GM06990 (cell line): ENCODE measurements at places on chromosomes 1 and 21.

DNA sequence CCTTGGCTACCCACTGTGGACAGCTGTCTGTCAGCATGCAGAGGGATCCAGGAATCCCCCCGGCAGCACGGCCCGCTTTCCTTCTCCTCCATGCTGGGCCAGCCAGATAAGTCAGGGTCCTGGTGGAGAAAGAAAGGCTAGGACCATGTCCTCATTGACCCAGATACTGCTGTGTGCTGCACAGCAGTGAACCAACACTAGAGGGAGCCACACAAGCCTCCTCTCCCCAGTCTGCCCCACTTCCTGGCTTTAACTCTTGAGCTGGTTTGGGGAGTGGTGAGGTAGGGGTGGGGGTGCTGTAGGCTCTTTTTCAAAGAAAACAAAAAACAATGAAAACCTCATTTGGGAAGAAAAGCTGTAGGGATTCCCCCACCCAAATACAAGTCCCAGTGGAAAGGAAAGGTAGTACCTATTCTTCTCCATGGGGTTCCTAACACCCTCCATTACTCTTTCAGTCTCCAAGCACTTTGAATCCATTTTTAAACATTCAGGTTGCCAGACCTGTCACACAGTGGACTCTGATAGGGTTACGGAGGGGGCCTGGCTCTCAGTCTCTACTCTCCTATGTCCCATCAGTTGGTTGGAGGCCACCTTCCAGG lies 84.9 kb upstream of the CD1D start:
- DNase-seq = no peak

DNA sequence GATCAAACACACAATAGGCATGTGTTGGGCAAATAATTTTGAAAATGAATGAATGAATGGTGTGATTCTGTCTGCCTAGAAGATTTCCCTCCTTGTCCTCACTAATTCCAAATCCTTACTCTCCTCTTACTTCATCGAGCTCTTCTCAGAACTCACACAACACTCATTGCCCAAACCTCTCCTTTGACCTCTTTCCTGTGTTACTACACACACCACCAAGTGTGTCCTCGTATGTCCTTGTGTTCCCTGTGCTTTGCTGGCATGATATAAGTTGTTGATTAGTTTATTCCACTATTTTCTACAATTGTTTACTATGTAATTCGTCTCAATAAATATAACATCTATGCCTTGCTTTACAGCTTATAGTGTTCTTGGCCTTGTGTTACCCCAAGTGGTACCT lies 41.4 kb upstream of the GALNT2 start:
- DNase-seq = no peak

DNA sequence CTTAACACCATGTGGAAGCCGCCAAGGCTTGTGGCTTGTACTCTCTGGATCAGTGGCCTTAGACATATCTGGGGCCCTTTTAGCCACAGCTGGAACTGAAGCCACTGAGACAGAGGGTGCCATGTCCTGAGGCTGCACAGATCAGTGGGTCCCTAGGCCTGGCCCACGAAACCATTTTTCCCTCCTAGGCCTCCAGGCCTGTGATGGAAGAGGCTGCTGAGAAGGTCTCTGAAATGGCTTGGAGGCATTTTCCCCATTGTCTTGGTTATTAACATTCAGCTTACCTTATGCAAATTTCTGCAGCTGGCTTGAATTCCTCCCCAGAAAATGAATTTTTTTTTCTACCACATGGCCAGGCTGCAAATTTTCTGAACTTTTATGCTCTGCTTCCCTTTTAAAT lies 15.1 kb upstream of the DPH5 start:
- no peak for DNase-seq

DNA sequence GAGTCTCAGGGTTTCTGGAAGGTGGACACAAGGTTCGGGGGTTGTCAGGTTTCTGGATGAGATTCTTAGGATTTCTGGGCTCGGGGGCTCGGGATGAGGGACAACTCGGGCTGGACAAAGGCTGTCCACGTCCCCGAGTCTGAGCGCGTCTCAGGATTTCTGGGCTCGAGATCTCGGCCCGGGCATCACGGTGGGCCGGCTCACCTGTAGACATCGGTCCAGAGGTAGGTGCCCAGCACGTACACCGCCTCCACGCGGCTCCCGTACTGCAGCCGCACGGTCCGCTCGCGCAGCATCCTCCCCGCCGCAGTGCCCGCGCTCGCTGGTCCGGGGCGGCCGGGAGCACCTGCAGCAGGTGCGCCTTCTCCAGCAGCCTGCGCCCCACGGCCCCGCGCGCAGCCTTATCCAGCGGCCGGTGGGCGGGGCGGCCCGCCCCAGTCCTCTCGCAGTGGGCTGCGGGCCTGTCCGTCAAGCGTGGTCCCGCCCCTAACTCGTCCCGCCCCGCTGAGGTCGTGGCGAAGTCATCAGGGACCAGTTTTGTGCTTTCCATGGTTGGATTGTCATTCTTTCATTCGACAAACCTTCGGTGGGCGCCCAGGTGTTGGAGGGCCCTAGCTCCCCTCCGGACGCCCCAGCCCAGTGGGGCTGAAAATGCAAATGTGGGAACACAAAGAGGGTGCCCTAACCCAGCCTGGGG lies at the start of gene PADI2:
Gene PADI2, minus strand, starts transcription at position 376 of the 697 bp plus-strand sequence. Its CDS starts 80 bp downstream, at position 296.
- peak; percentile 73 for DNase-seq

GRCh38 chr1:160413716-160414115 lies 13.4 kb downstream of the VANGL2 start:
- DNase-seq = no peak

GRCh38 chr1:230212405-230212936 lies 145.4 kb downstream of the GALNT2 start:
- DNase-seq = peak; percentile 51

- no peak for DNase-seq
Observed at GRCh38 chr1:15264769-15265168, 17.7 kb downstream of the FHAD1 start.

DNA sequence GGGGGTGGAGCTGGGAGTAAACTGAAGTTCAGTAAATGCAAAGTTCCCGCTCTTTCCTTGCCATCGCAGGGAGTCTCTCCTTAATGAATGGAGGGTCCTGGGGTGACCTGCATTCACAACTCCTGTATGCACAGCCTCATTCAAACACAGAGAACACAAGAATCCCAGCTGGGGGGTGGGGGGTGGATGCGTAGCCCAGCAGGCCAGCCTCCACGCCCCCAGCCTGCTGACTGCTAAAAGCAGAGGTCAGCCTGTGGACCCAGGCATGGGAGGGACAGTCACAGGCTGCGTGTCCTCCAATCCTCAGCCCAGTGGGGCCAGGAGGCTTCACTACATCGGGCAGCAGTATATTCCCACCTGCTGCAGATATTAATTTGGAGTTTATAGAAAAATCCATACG lies 263.1 kb downstream of the GRIK3 start:
- no peak for DNase-seq

- no peak for DNase-seq
Observed at GRCh38 chr1:53376041-53376461, 48.2 kb upstream of the LRP8 start.

- no peak for DNase-seq
Observed at GRCh38 chr1:159068886-159069285, 7.7 kb downstream of the AIM2 start.

DNA sequence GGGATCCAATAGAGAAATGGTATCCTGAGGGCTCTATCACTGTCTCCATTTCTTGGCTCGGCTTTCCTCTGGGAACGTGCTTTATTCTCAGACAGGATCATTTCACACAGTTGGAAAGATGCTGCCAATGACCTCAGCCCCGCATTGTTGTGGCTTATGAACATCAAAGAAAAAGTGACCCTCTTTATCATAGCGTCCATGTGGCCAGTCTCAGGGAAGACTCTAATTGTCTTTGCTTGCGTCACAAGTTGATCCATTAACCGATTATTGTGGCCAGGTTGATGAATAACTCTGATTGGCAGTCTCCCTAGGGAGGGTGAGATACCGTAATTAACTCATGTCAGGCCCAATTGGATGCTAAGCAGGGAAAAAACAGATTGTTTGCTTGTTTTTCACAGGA lies 10.4 kb upstream of the TMEM9 start:
- DNase-seq = no peak

GRCh38 chr21:45963232-45963570 lies 18.4 kb upstream of the COL6A1 start:
- DNase-seq = no peak

- DNase-seq = peak; percentile 14
Observed at GRCh38 chr21:38768471-38769063, 37.2 kb upstream of the ETS2 start.

DNA sequence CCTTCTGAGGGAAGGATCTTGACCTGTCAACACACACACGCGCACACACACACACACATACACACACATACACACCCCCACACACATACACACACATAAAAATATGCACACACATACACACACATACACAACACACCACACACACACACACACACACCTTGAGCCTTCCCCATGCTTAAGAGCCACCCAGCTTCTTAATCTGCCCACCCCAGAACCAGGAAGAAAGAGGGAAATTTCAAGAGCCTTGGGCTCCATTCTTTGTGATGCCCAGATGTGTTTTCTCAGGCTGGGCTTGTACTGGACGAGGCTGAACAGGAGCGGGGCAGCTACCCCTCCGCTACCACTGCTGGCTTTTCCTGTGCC lies 643.5 kb downstream of the KIF26B start:
- DNase-seq = no peak

- DNase-seq = no peak
Observed at GRCh38 chr1:209959623-209960022, 21.6 kb downstream of the SYT14 start.

- no peak for DNase-seq
Observed at GRCh38 chr1:54016343-54017282, 1.4 kb downstream of the LDLRAD1 start.

DNA sequence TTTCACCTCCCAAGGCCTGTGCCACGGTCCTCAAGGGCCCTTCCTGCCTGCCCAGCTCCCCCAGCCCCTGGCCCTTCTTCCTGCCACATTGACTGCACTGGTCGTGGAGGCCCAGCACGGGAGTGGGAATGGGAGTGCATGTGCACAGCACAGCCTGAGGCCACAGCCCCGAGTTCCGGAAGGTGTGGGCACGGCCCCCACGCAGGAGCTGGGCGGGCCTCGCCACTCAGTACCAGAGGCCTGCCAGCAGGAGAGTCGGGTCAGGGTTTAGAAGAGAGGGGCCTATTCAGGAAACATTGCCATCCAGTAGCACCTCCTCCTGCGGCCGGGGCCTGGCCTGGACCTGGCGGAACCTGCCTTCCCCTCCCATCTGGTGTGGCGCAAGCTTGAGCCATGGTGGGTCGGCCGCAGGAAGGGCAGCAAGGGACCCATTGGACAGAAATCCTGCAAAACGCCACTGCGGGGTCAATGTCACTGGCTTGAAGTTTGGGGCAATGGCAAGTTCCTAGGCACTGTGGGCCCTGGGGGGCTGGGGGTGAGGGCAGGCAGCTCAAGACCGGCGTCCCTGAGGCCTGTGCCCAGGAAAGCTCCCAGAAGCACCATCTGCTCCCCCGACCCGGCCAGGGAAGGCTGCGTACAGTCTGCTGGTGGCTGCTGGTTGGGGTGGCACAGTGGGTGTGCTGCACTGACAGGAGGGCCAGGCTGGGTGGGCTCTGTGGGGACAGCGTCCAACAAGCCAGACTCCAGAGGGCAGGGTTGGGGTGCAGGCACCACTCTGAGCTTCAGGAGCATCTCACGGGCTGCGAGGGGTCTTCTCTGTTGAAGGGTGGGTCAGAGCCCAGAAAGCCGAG lies 1.8 kb upstream of the TMEM52 start:
- DNase-seq = no peak

DNA sequence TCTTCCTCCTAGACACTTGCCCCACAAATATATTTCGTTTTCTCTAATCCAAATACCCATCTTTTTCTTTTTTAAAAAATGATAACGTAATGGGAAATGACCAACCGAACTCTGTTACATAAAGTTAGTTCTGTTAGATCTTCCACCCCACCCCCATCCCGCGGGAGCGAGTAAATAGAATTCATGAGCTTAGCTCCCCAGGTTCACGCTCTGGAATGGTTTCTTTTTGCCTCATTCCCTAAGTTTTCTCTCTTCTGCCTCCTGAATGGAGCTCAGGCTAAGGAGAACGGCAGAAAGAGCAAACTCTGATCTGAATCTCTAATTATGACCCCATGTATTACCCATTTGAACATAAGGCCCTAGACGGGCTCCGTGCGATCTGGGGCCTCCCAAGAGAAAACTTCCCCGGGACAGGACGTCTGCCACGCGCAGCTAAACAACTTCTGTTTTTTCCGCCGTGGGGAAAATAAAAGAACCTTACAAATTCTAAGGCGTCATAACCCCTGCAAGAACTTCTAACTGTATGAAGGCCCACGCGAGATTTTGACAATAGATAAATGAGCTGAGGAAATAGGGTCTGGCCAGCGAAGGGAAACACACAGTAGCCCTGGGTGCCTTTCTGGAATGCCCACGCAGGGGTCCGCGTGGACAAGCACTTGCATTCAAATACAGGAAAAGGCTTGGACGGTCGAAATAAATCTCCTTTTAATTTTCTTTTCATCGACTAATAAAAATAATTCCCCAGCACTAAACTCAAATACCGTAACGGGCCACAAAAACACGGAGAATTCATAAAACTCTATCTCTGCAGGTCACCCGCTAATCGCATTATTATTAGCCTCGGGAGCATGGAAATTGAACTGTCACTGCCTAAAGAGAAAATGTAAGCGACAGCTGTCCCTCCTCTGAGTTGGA lies 2.2 kb downstream of the TBX15 start:
- no peak for DNase-seq

DNA sequence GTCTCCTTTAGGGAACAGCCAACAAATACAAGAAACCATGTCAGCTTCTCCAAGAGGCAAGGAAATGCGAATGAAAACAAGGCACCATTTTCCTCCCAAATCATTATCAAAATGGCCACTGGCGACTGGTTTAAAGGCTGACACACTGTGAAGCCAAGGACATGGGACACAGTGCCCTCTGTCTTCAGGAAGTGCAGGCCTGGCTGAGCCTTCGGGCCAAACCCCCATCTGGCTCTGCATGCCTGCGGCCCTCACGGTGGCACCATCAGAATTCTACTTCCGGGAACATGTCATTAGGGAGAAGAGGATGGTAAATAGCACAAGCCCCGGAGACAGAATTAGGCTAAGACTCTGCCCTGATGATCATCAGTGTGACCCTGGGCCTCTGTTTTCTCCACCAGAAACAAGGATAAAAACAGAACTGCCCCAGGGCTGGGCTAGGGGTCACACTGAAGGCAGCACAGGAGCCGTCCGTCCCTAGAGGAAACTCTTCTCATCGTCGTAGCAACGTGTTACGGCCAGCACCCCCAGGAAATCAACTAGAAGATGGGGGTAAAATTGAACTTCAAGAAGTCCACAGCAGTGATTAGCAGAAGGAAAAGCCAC lies 103.5 kb downstream of the NPHP4 start:
- DNase-seq = no peak

- DNase-seq = no peak
Observed at GRCh38 chr1:186026946-186027345, 292.8 kb downstream of the HMCN1 start.

- DNase-seq = peak; percentile 78
Observed at GRCh38 chr1:56526571-56527174, 52.7 kb downstream of the PLPP3 start.

DNA sequence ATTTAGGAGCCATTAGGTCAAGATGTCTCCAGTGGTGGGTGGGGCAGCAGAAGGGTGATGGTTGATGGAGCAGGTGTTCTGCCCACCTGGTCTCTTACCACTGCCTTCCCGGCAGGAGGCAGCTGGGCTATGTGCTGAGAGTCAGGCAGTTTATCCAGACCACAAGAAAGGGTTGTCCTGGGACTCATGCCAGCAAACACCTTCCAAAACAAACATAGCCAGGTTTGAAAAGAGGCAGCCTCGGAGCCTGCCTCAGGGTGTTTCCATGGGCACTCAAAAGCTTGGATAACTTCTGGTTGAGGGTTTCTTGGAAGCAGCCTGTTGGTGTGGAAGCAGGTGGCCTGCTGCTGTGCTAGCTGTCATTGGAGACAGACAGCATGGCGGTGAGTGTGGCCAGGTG lies 187.2 kb downstream of the PCP4 start:
- no peak for DNase-seq

GRCh38 chr1:34929497-34929852 lies at the start of gene DLGAP3:
Gene DLGAP3, minus strand, starts transcription at chr1:34929650. Its CDS starts 24,267 bp downstream, at chr1:34905383.
- DNase-seq = no peak
